Stimulated activated CD4-positive, alpha-beta T cell treated with anti-CD3 and anti-CD28 coated beads, Interleukin-4, amount 100 ng/mL, for 4 hours (primary cell): ENCODE measurements at places on chromosomes 7 and 10.

DNA sequence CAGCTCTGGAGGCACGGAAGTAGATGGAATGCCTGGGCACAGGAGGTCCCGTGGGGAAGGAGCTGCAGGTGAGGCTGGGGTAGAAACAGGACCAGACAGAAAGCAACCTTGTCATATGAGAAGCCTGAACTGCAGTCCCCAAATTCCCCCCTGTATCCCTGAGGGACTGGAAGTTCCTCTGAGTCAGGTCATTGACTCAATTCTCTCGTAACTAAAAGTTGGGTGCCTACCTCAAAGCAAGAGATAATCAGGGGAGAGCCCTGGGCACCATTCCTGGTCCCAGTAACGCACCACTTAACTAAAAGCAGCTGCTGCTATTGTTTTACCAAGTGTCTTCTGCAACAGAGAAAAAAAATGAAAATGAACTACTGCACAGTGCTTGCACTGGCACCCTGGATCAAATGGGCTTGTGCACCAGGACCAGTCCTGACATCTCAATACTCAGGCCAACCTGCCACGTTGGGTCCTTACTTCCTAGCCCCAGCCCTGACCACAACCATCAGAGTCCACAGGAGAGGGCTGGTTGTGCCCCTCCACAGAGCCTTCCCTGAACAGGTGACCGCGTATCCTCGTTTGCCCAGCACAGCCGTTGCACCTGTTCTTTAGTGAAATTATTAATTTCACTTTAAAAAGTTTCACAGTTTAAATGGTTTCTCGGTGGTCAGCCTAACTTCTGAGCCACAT lies 79.3 kb downstream of the GRID1 start:
- DNase-seq: no peak

GRCh38 chr7:80284855-80285254 lies 150.2 kb downstream of the GNAI1 start:
- DNase-seq: no peak

- DNase-seq: no peak
Measured at GRCh38 chr7:108166687-108167086, 36.5 kb upstream of the LAMB4 start.

GRCh38 chr7:138987686-138988085 lies 6.5 kb upstream of the KIAA1549 start:
- no peak for DNase-seq

GRCh38 chr7:86970547-86970946 lies 88.9 kb downstream of the ELAPOR2 start:
- DNase-seq: no peak

DNA sequence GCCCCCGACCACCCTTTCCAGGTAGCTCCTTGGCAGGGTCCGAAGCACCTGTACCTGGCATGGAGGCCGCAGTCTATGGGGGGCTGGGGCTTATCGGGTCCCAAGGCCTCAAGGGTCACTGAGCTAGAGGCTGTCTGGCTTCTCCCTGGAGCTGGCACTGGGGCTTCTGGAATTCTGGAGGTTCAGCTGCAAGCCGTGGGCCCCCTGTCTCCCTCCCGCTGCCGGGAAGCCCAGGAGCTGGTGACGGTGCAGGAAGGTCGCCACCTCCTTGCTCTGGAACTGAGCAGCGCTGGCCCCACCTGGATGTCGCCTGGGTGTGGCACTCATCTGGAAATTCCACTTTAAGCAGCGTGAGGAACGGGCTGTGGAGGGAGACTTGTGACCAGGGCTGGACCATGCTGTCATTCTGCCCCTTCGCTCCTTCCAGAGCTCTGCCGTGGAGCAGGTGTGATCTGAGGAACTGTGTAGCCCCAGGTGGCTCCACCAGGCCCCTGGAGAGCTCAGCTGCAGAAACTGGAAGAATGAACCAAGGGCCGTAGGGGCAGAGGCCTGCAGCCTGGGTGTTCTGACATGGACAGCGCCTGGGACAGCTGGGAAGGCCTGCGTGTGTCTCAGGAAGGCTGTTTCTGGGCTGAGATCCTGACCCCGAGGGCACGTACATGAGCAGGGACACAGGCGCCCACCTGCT lies 129.7 kb upstream of the PPP2R2D start:
- DNase-seq: no peak

DNA sequence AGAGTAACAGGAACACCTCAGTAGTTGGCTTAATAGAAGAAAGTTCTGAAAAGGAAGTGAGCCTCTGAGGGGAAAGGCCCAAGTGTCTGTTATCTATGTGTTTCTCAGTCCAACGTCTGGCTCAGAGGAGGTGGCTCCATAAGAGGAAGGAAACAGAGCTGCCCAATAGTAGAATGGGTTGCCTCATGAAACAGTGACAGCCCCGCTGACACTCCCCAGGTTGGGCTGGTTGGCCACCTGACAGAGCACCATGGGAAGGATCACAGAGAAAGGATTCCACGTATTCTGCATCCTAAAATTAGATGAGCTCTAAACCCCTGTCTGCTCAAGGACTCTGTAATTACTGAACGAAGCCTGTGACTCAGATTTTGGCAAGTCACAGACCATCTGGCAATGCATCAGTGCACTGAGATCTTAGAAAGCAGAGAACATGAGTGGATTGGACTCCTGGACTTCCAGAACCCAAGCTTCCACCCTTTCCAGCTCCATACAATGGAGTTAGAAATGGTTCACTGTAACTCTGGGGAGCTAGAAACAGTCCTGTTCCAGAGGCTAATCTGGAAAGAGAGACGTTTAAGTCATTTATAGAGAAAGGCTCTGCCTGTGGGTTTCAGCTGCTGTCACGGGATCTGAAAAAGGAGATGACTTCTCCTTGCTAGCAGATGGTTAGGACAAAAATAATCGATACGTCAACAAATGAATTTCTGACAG lies 2.9 kb downstream of the PKD2L1 start:
- no peak for DNase-seq
